ENCODE measurements at places on chromosomes 12 and 14. TPM values are rescaled to one million over a fixed set of nuclear protein-coding genes. Genes with fewer than 3 reads are reported as not detected.

DNA sequence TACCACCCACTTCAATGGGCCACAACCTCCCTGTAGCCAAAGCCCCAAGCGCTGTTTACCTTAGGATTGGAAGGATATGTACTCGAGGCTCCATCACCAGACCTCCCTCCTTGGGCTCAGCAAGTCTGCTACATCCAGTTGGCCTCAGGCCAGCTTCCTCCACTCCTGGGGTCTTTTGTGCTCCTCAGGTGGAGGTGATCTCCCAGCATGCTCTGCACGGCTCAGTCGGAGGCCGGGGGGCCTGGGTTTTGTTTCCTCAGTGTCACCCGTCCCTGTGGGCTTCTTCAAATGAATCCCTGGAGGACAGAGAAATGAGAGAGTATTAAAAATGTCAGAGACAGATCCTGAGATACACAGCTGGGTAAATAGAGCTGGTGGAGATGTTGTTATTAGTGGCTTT is 723.1 kb upstream of the TBX3 start:
- no peaks in the 10 kb centered on the region for H3K27me3 ChIP-seq
- no peaks in the 10 kb centered on the region for H3K36me3 ChIP-seq
- no peak overlapping the region for H3K27ac ChIP-seq
- H3K4me3 ChIP-seq: no peak overlapping the region

DNA sequence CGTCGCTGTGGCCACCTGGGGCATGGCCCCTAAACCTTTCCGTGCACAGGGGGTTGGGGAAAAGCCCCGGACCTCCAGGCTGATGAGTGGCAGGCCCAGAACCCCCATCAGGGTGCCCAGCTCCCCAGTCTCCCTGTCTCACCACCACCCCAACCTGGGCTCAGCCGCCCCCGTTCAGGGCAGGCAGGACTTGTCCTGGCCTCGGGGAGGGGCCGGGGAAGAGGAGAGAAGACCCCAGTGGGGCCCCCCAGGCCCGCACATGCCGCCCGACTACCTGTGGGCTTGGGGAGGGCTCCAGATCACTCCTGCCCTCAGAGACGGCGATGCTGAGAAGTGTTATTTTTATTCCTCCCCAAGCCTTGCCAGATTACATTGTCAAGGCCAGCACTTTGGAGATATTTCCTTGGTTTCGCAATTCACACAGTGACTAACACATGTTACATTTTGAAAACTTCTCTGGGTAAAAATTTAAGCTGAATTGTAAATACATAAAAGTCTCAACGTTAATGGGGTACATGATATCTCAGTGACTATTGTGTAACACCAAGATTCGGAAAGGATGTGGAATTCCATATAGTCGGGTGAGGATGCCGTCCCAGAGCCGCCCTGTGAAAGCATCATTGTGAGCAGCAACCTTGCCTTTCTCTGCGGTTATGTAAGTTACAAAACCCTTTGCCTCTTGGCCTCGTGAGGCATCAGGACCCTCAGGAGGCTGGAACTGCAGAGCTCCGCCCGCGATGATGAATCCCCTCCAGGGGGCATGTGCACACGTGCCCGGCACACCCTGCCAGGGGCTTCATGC is 85.6 kb upstream of the DIO3 start:
- no peaks in the 10 kb centered on the region for H3K27me3 ChIP-seq
- peaks cover 15% of the 10 kb centered on the region for H3K4me1 ChIP-seq
- peak; percentile 65 for DNase-seq
- H3K27ac ChIP-seq: peak overlapping the region; percentile 58
- H3K36me3 ChIP-seq: no peaks in the 10 kb centered on the region

LRTM2 gene
- total RNA-seq: not detected

LHX5 gene
- not detected for total RNA-seq
